ENCODE measurements at places on chromosomes 3 and 15.
A peak's percentile ranks its signal among the peaks of the same experiment; 100 is the strongest.

DNA sequence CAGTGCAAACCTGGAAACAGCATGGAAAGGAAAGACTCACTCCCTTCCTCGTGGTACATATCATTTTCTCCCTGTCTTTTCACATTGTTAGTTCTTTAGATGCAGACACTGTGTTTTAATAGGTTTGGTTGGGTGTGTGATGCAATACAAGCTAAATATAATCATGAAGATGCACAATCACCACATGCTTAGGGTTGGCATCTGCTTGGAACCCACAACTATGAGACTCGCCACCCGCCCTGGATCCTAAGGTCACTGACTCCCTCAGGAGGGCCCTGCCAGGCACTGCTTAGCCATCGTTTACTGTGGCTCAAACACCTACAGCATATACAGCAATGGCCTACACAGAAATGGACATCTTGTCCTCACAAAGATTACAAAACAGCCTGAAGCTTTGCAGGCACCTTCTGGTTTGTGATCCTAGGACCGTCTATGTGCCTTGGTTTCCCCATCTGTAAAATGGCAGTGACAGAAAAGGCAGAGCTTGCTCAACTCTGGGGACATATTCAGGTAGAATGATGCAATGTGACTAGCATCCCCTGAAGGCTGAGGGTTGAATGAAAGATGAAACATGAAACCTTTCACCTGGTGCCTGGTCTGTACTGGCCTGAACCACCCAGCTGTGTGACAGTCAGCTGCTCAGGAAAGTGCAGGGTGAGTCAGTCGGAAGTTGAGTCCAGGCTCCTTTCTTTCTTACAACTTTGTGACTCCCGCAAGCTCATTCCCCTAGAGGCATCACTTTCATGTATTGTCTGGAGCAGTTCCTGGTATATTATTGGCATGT is 123.6 kb upstream of the PFN2 start:
- peak; percentile 58 for DNase-seq

DNA sequence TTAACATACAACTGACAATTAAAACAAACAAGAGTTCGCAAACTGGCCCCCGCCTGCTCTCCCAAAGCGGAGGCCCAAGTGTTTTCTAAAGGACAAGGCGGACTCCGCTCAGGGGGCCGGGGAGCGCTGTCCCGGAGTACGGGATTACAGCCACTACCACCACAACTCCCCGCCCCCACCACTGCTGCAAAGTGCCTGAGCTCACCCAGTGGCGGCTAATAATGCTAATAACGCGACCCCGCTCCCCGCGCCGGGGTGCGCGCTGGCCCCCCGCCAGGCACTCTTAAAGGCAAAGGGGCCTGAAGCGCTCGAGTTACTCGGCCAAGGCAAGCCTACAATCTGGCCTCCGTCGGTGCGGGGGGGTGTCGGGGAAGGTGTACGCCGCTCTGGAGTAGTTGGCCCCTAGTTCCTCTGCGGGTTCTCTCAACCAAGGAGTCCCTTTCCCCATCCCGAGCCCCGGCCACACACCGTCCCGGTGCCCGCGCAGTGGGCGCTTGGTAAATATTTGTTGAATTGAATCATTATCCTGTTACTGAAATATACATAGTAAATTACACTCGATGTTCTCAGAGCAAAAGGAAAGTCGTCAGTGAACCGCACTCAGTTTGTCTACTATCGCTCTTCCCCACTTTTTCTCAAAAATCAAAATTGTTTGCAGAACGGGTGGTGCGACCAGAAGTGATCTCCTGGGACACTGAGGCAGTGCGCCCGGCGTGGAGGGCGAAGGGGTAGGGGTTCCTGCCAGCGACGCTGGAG is 827 bp downstream of the WNT5A start:
- DNase-seq = peak; percentile 67

GRCh38 chr15:71634820-71635560 is 175.4 kb upstream of the NR2E3 start:
- DNase-seq = no peak

DNA sequence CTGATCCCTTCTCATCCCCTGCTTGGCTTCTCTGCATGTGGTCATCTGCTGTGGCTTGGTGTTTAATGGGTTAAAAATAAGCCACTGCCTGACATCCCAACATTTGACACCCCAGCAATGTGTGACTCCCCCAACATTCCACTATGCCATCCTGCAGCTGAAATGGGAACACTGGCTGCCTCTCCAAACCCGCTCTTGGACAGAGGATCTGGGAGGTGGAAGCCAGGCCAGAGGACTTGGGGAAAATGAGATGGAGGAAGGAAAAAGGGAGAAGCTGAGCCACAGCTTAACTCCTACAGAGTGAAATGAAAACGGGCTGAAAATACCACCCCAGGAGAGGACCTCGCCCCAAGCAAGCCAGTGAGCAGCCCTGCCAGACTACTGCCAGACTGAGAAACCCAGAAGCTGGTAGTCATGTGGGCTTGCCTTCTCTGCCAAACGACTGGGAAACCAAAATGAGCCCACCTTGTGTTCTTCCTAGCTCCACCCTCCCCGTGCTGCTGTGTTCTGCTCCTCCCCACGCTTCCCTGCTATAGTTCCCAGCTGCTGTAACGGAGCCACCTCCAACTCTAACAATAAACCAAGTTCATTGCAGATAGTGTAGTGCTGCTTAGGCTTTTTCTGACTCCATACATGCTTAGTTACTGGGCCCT is 13.7 kb downstream of the MAP1A start:
- DNase-seq = no peak

- DNase-seq = no peak
Observed at GRCh38 chr3:106628407-106628806, 748.8 kb upstream of the CCDC54 start.

GRCh38 chr3:144052275-144052674 is 80.7 kb downstream of the DIPK2A start:
- DNase-seq = no peak

DNA sequence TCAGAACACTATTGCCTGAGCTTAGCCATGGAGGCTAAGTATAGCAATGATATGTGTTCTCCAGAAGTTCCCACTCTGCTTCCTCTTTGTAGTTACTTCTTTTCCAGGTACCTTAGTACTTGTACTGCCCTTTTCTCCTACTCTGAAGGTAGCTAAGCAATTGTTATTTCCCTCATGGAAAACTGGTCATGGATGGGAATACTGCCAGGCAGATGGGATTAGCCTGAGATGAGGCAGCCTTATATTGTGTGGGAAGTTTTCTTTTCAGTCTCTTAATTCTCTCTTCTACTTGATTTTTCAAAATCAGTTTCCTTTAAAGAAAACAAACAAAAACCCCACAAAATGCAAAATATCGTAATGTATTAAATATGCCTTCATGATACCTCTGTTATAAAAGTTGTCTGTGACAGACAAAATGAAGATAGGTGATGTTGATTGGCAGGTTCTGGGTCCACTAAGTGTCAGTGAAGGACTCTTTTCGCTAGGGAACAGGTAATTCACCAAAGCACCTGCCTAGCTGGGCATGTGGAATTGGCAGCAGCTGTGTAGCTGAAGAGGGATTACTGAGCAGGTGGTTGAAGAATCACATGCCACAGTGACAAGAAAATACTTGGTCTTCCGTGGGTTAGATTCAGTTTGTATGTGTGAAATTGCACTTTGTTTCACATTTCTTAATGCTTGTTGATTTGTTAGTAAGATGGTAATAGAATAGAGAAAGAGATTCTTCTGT is 4.1 kb downstream of the ZNF609 start:
- DNase-seq = no peak

GRCh38 chr3:118974356-118975097 is 60.1 kb downstream of the IGSF11 start:
- DNase-seq = no peak

DNA sequence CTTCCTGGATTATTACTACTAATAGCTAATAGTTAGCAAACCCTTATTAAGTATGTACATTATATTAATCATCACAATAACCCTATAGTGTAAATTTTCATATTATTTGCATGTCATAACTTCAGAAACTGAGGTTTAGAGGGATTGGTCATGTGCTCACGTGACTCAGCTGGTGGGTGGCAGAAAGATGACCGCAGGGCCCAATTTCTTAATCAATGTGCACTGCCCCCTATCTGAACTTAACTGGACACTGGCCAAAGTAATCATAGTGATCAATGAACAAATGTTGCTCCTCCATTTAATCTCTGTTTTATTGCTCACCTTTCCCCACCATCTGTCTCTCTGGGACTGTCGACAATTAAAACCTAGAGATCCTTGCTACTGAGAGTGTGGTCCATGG is 52.2 kb downstream of the PLD1 start:
- DNase-seq = no peak

DNA sequence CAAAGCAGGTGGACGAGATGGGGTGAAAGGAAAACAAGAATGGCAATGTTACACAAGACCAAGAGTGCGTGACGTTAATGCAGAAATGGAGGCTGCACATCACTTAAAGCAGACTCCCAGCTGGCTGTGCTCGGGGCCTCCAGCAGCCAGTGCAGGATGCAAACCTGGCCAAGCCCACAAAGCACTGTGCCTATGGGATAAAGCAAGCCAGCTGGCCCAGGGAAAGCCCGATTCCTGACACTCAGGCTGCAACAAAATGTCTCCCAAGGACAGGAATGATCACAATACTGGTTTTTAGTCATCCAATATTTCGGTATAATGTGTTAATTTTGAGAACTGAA is 86.2 kb downstream of the SEC22A start:
- no peak for DNase-seq

DNA sequence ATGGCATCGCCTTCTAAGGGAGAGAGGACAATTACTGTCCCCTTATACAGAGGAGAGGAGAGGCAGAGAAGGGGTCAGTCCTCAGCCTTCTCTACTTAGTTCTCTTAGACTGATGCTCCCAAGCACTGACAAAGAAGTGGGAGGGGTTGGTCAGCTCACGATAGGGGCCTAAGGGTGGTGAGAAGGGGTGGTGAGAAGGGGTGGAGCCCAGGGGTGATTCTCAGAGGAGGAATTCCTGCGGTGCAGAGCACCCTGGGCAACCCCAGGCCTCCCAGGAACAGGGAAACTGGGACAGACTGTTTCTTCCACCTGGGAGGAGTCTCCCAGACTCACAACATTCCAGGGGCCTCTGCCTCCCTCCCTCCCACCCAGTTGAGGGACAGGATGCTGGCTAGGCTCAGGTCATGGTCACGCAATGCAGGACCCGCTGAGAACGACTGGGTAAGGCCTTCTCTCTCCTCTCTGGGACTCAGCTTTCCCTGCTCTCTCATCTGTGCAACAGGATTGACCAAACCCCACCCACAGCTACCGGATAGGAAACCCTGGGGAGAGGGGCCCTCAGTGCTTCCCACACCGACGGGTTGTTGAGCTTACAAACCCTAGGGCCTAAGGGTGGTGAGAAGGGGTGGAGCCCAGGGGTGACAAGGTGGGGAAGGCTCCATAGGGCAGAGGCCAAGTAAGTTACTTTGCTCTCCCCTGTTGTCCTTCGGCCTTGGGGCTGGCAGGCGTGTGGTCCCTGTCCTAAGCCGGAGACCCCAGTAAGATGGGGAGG is 1.5 kb downstream of the TPRA1 start:
- no peak for DNase-seq

- no peak for DNase-seq
Observed at GRCh38 chr15:91620229-91620628, 233.3 kb upstream of the SLCO3A1 start.

- no peak for DNase-seq
Observed at GRCh38 chr3:12879191-12879815, 37.9 kb upstream of the RPL32 start.

- no peak for DNase-seq
Observed at GRCh38 chr15:75232826-75233503, 25.2 kb upstream of the GOLGA6C start.

- DNase-seq = no peak
Observed at GRCh38 chr3:130259166-130259874, 86.2 kb upstream of the COL6A5 start.

- DNase-seq = no peak
Observed at GRCh38 chr3:71753701-71754609, at the start of gene GPR27. Gene GPR27 (plus strand): TSS chr3:71753855. CDS start chr3:71754050, 195 bp downstream.

DNA sequence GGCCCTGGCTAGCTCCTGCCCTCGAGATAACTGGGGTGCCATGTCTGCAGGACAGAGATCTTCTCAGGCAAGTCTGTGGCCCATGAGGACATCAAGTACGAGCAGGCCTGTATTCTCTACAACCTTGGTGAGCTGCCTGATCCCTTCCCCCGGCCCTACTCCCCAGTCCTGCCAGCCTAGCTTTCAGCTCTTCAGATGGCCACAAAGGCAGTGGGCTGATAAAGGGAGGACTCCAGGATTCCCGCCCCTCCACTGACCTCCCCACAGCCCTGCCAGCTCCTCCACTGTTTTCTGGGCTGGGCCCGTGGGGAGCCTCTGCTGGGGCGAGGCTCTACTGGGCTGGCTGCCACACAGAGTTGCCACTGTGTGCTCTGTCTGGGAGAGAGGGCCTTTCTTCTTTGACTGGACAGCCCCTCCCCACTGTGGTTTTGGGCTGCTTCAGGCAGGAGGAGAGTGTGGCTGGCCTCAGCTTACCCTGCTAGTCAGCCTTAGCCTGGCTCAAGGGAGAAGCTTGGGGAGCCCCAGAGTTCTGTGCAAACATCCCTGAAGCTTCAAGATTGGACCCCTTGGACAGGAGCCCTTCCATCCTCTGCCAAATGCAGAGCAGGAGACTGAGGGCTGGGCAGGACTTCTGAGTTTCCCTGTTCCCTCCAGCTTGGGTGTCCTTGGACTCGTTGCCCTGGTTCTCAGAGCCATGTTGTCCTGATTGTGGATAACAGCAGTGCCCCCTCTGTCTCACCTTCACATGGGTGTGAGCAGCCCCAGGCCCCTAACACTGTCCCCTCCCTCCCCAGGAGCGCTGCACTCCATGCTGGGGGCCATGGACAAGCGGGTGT is 24.4 kb downstream of the PTPN23 start:
- DNase-seq = no peak

GRCh38 chr3:11335056-11335608 is 62.9 kb downstream of the ATG7 start:
- DNase-seq = no peak

GRCh38 chr15:57611938-57612337 is 20.2 kb downstream of the MYZAP start:
- DNase-seq = peak; percentile 85

- peak; percentile 74 for DNase-seq
Observed at GRCh38 chr15:67914537-67915460, 75.0 kb upstream of the RNU6-1 start.

DNA sequence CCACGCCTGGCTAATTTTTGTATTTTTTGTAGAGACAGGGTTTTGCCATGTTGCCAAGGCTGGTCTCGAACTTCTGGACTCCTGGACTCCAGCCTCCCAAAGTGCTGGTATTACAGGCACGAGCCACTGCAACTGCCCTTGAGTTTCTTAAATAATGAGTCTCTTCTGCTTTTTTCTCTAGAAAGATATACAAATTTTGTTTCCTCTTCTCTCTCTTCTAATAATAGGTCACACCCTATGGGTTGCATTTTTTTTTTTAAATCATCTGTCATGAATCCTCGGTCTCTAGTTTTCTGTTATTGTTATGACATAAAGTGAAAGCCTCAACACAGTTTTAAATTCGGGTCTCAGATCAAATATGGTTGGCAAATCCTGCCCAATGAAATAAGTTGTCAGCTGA is 111.2 kb downstream of the IL12A start:
- no peak for DNase-seq

GRCh38 chr3:180246688-180247195 is 210.0 kb upstream of the PEX5L start:
- DNase-seq = no peak

DNA sequence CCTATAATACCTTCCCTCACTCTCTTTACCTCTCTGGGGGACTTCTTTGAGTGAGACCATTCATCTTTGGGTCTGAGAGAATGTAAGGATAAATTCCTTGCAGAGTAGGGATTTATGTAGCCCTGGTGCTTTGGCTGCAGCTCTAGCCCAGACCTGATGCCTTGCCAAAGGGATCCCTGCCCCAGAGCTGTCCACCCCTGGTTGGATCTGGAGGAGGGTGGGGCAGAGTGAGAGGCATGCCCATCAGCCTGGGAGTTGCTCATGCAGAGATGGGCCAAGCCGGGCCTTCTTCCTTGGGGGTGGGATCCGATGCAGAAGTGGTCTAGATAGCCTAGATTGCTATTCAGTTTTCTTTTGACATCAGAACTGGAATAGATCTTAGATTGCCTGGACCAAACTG is 31.5 kb downstream of the RTP1 start:
- no peak for DNase-seq
